ENCODE measurements at places on chromosomes 12 and 14.

DNA sequence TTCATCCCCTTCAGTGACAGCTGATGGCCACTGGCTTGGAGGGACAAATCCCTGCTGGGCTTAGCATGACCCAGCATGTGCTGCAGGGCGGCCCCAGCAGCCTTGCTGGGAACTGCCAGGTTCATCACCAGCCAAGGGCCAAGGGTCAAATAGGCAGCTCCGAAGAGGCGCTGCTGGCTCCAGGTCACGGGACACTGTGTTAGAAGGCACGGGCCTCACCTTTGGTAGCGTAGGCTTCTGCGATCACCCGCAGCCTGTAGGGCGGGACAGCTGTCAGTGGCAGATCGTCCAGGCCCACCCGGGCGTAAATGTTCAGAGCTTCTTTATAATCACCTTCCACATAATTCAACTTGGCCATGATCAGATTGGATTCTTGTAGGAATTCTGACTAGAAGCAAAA, 35.7 kb downstream of the TTC7B start:
- no peak for DNase-seq

- DNase-seq: peak; percentile 50
Measured at GRCh38 chr12:3365463-3366411, 125.3 kb upstream of the PRMT8 start.

DNA sequence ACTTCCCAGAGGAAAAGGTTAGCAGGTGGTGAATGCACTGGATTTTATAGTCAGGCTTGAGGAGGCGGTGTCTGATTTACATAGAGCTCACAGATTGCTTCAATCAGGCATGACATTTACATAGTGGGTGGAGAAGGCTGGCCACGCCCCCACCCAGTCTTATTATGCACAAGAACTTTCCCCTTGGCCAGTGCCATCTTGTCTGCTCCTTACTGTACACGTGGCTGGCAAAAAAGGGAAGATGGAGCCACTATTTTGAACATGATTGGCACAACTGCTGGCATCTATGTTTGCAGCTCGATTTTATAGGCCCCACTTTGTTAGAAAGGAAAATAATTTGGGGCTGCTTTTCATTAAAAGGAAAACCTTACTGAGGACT, 10.9 kb upstream of the LGMN start:
- no peak for DNase-seq

DNA sequence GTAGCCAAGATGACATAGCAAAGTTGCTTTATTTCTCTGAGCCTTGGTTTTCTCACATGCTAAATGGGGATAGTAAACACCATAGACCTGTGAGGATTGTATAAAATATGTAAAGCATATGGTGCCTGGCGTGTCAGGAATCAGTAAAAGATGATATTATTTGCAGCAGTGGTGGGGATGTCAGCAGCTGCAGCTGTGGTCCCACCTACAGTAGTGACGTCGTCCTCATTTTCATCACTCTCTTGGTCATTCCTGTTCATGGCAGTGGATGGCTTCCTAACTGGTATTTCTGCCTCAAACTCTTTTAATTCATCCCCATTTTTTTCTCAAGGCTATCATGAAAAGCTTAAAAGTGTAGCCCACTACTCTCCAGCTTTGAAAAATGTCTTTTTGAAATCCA, 12.1 kb downstream of the BMAL2 start:
- DNase-seq: no peak

DNA sequence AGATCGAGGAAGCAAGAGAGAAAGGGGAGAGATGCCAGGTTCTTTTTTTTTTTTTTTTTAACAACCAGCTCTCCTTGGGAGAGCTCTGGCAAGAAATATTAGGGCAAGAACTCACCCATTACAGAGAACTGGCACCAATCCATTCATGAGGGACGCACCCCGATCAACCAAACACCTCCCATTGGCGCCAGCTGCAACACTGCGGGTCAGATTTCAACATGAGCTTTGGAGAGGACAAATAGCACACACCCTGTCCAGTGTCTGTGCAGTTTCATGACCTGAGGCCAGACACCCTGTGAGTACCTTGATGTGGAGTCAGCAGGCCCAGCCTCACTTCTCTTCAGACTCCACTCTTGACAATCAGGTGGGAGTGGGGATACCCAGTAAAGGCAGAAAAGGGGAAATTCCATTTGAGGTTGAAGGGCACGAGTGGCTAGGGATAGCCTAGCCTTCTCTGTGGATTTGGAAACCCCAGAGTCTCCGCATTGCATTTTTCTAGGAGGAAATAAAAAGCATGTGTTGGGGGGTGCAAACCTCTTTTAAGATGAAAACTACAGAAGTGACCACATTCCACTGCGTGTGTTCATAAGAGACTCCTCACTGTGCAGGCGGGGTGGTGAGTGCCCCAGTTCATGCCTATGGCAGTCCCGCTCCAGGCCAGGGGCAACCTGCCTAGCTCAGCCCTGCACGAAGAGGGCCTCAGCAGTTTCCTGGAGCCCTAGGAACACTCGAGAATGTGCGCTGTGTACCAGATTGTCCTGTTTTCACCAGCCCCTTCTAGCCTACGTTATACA, 42.4 kb upstream of the GPATCH2L start:
- DNase-seq: peak; percentile 75

DNA sequence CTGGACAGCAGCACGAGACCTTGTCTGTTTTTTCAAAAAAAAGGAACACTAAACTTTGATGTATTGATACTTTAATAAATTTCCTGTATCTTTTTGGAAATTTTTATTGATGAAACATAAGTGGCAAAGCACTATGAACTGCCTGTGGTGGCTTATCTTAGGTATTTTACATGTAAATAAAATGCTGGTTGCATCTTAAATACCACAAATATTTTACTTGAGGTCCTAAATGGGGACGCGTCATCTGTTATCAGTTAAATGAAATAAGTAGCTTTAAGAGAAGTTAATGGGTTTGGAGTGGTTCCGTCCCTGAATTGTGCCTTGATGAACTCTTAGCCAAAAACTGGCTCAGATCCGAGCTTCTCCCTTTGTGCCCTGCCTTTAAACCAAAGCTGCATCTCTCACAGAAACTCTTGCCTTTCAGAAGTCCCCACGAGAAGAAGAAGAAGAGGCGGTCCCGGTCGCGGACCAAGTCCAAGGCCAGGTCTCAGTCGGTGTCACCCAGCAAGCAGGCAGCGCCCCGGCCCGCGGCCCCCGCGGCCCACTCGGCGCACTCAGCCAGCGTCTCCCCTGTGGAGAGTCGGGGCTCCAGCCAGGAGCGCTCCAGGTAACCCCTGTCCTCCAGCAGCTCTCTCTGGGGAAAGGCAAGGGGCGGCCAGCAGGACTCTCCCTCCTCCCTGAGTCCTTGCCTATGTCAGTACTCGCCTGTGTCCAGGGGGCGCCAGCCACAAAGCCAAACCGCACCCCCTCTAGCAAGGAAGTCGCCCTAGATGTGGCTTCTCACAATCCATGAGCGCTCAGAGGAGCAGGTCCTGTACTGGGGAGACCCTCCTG, 31.2 kb upstream of the MMP17 start:
- DNase-seq: no peak

DNA sequence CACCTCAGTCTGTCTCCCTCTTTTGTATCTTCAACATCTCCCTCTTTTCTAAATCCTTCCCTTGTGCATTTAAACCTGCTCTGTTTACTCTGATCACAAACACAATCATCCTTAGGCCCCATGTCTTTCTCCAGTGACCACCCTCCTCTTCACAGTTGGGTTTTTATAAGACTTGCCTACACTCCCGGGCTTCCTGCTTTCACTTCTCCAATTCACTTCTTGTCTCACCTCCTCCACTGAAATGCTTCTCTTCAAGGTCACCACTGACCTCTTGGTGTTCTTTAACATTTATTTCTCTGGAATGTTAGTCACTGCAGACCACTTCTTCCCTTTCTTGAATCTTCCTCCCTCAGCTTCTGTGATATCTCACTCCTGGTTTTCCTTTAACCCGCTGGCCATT, 8.7 kb upstream of the SMCO2 start:
- DNase-seq: no peak

GRCh38 chr14:62216121-62216520, 453.9 kb downstream of the SNAPC1 start:
- DNase-seq: no peak

DNA sequence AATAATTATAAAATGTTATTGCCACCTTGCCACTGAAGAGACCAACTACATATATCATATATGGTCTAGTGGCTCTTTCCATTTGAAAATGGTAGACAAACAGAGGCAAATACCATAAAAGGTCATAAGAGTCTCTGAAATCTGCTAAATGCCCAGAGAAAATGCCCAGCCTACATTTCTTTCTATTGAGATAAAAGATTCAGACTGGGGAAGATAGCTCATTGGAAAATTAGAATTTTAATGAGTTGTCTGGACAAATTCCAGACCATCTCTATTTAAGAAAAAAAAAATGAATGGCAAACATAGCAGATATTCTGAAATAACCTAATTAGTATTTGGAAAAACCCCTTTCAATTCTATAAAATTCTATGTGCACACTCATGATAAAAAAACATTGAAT, 79.9 kb upstream of the BBS10 start:
- no peak for DNase-seq

GRCh38 chr12:54716261-54716660, 68.1 kb upstream of the DCD start:
- no peak for DNase-seq

GRCh38 chr14:24110060-24110459, 4.5 kb upstream of the DCAF11 start:
- DNase-seq: no peak

GRCh38 chr12:15044471-15044870, 71.6 kb downstream of the PDE6H start:
- DNase-seq: peak; percentile 21

DNA sequence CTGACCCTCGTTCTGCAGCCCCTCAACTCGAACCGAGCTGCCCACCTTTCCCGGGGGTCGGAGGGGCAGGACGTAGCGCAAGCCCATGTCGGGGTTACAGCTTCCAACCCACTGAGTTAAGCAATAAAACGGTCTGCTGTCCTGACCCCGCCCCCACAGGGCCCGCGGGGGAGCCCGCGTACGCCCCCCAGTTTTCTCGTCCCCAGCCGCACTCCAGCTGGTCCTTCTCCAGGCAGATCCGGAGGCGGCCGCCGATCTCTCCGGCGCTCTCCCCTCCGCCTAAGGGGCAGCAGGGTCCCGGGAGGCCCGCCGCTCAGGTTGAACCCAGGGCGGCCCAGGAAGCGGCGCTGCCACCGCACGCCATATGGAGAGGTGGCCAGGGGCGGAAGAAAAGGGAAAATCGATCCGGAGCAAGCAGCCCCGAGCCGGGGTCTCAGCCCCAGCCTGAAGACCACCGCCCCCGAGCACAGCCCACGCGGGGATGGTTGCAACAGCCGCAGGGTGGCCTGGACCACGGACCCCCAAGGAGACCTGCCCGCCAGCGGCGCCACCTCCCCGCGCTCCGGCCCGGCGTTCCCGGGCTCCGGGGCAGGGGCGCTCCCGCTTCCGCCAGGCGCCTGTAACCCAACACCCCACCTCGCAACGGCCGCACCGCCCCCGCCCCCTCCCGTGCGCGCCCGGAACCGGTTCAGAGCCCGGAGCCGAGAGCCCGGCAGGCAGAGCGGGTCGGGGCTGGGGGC, 760 bp downstream of the ACTN1 start:
- peak; percentile 61 for DNase-seq

- no peak for DNase-seq
Measured at GRCh38 chr12:15200641-15201040, 20.6 kb downstream of the RERG start.

GRCh38 chr14:47226877-47227520, 448.4 kb downstream of the MDGA2 start:
- no peak for DNase-seq

DNA sequence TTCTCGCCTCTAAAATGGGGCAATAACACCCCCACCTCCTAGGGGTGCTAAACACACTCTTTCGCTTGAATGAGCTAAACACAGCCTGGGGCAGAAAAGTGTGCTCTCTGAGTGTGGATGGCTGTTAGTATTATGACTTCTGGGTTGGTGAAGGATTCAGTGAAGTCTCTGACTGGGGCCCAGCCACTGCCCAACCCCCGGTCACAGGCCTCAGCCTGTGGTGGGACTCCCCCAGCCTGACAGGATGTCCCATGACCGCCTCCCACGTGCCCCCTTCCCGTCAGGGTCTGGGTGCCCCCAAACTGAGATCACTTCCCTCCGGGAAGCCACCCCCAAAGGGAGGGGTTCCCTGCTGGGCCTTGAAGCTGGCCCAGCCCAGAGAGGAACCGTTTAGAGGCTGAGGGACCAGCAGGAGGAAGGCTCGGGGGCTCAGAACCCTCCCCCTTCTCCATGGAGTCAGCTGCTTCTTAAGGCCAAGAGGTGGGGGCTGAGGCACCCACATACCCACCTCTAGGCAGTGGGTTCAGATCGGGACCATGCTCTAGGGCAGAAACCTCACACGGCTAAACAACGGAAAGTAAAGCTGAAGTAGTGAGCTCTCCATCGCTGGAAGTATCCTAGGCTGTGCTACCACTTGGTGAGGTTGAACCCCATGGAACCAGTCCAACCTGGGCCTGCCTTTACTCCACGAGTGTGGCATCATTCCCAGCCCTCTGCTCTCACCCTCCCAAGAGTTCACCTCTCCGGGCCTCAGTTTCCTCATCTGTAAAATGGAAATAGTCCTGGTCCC, 13.8 kb downstream of the DTX1 start:
- DNase-seq: no peak

DNA sequence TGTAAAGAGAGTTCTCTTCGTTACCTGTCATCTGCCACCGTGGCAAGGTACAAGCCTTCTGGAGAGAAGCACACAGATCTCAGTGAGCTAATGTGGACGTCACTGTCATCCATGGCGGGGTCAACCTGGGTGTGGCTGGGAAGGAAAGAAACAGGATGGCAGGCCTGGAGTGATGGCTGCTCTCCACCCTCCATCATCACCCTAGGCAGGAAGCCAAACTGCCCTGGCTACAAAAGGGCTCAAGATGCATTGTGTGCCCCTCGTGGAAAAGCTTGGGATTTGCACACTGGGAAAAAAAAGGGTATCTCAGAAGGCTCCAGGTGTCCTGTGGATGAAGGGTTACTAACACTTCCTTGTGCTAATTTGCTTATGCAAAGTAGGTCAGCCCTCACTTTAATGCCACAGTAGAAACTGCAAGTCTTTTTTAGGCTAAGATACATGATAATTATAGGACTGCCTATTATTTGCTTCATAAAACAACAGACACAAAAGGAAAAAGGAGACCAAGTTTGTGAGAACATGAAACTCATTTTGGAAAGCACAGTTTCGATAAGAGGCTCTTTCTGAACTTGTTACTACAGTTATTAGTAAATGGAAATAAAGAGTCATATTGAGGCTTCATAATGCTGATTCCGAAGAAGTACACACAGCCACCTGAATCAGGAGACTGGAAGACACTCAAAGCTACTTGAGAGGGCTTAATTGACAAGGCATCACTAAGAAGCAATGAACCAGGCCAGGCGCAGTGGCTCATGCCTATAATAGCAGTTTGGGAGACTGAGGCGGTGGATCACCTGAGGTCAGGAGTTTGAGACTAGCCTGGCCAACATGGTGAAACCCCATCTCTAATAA, 18.9 kb downstream of the RFC5 start:
- DNase-seq: peak; percentile 37
